WTC11 (cell line): ENCODE measurements at places on chromosomes 3 and 15. TPM values are rescaled to one million over a fixed set of nuclear protein-coding genes. Genes with fewer than 3 reads are reported as not detected.

The ABI3BP gene
- total RNA-seq: 0.18 to 0.74 TPM (median 0.39 TPM) in 3 replicates

The PCBP4 gene
- total RNA-seq: 28.7 to 31.6 TPM (median 30.6 TPM) in 3 replicates

DNA sequence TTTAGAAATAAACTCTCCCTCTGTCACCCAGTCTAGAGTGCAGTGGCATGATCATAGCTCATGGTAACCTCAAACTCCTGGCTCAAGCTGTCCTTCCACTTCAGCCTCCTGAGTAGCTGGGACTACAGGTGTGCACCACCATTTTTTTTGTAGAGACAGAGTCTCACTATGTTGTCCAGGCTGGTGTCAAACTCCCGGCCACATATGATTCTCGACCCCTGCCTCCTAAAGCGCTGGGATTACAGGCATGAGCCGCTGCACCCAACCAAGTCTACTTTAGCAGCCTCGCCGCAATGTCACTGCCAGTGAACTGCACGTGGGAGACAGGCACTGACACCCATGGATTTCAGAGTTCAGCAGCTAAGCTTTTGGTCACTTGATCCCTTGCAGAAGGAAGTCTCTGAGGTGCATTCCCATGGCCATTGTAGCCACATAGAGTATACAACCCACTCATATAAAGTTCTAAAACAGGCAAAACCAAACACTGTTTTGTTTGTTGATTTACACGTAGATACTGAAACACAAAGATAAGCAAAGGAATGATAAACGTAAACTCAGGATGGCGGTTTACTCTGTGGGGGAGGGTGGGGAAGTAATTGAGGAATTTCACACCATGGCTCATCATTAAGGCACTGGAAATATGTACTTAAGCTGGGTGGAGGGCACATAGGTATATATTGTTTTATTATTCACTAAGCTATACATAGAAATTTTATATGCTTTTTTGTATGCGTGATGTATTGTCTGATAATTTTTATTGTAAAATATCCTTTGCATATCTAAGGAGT, 115.0 kb downstream of the MEX3B start:
- H3K27ac ChIP-seq: no peak overlapping the region
- H3K27me3 ChIP-seq: no peaks in the 10 kb centered on the region
- no peak for DNase-seq
- H3K4me1 ChIP-seq: no peaks in the 10 kb centered on the region
- H3K4me3 ChIP-seq: no peak overlapping the region

- H3K4me3 ChIP-seq: no peak overlapping the region
- no peak for DNase-seq
- no peaks in the 10 kb centered on the region for H3K27me3 ChIP-seq
- H3K27ac ChIP-seq: no peak overlapping the region
Measured at GRCh38 chr15:57735891-57736290, 29.4 kb downstream of the POLR2M start.
